ENCODE measurements at places on chromosomes 6 and 20.

GRCh38 chr6:29702519-29703103 is 20.6 kb upstream of the HLA-F start:
- no peak for DNase-seq

- DNase-seq = no peak
These were observed 50.3 kb downstream of the RRBP1 start for GRCh38 chr20:17631576-17632319.

DNA sequence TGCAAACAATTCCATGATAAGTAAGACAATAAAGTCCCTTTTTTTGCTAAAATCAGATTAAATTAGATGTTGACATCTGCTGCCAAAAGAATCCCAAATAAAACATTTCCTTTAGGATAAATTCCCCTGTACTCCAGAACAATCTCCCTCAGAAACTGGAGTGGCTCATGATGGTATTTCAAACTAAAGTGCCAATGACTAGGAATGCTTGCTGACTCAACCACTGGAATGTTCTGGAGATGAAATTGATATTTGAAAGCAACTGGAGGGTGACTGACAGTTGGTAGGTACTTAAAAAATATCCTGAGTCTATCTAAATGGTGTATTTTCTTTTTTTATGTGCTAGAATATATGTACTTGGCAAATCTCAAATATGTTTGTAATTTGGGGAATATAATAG is 350.1 kb upstream of the TSHZ2 start:
- no peak for DNase-seq

- no peak for DNase-seq
These were observed 3.9 kb downstream of the RHAG start for GRCh38 chr6:49632727-49633126.

DNA sequence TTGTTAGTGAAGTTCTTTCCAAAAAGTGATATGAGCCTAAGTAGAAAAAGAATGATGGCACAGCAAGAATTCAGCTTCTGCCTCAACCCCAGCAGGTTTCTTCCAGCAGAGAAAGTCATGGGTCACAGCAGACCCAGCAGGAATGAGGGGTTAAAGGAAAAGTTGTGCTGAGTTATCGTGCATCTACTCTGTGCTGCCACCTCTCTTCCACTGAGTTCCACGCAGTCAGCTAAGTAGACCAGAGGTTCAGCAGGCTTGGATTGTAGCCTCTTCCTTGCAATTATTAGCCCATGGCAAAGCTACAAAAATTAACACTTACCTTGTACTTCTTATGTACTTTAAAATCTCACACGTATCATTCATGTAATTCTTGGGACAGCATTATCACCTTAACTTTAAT is 510.8 kb downstream of the PTPRT start:
- no peak for DNase-seq

GRCh38 chr6:22322103-22323030 is 25.5 kb upstream of the PRL start:
- no peak for DNase-seq
